ENCODE measurements at places on chromosomes 5 and 9.

GRCh38 chr9:28032268-28032590 is 458.9 kb upstream of the C9orf72 start:
- no peak for DNase-seq

- DNase-seq: peak; percentile 9
These were observed 772 bp upstream of the TARS1 start for GRCh38 chr5:33439905-33440481.

- no peak for DNase-seq
These were observed 24.9 kb downstream of the GNAQ start for GRCh38 chr9:78006734-78007133.

GRCh38 chr5:58680503-58680902 is 97.6 kb downstream of the RAB3C start:
- no peak for DNase-seq

DNA sequence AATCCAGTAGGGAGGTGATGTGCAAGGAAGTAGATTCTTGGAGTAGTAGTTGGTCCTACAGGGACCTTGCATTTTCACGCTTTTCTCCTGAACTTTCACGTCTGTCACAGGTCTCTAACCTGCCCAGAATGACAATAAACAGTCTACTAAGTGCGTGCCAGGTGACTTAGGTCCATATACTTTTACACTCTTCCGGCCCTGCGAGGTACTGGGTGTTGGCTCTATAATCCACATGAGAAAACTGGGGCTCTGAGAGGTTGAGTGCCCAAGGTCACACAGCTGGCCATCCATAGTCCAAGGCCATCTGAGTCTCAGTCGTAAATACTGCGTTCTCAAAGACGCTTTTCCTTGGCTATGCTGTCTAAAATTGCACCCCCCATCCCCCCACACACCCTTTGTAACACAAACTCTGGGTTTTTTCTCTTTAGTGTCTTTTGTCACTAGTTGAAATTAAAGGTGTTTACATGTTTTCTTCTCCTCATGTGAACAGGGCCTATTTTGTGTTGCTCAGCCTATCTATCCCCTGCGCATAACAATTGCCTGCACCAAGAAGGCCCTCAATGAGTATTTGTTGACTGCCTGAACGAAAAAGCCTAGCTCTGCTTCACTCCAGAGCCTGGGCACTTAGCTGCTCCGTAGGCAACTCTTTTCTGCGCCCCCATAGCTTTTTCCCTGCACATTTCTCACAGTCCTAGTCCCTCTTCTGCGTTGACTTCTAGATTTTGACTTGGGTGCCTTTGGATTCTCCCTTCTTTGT is 943 bp downstream of the SFXN1 start:
- no peak for DNase-seq

DNA sequence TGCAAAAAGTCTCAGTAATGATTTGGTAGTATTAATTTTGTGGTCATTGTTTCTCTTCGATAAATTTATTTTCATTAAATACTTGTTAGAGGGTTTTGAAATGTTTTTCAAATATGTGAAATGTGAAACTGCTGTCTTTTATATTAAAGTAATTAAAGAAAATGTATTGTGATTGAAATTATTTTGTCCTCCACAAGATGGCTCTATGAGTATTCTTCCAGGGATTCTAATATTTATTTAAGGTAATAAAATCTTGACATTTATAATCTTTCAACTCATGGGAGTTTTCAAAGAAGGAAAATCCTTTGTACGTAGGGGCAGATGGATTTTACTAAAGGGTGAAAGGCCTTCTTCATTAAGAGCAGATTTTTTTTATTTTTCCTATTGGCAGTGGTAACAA is 19.3 kb downstream of the ISOC1 start:
- DNase-seq: no peak

GRCh38 chr5:179128041-179128365 is 67.8 kb downstream of the ZNF354C start:
- DNase-seq: no peak

DNA sequence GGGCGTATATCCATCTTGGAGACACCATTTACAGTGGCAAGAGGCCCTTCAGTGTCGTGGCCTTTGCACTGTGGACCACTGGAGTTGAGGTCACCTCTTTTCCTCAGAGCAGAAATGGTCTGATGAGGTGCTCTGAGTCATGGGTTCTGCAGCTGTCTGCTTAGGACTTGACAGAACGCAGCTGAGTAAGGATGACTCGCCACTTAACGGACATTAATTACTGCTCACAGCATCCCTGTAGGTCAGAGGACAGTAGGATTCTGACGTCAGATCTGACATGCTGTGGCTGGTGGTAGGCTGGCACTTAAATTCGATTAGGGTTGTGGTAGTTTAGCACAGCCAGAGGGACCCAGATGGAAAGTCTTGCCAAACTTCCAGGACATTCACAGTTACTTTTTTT is 479.4 kb downstream of the DMAC1 start:
- no peak for DNase-seq

GRCh38 chr5:177428574-177429217 is 2.2 kb downstream of the GRK6 start:
- no peak for DNase-seq

DNA sequence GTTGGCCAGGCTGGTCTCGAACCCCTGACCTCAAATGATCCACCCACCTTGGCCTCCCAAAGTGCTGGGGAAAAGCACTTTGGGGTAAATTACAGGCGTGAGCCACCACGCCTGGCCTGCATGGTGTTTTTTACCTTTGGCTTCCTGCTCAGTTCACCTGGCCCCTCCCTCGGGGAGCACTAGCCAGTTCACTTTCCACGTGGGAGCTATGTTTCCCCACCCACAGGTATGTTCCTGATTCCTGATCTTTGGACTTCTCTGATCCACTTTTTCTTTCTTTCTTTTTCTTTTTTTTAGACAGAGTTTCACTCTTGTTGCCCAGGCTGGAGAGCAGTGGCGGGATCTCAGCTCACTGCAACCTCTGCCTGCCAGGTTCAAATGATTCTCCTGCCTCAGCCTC is 15.8 kb downstream of the DAB2IP start:
- DNase-seq: no peak

DNA sequence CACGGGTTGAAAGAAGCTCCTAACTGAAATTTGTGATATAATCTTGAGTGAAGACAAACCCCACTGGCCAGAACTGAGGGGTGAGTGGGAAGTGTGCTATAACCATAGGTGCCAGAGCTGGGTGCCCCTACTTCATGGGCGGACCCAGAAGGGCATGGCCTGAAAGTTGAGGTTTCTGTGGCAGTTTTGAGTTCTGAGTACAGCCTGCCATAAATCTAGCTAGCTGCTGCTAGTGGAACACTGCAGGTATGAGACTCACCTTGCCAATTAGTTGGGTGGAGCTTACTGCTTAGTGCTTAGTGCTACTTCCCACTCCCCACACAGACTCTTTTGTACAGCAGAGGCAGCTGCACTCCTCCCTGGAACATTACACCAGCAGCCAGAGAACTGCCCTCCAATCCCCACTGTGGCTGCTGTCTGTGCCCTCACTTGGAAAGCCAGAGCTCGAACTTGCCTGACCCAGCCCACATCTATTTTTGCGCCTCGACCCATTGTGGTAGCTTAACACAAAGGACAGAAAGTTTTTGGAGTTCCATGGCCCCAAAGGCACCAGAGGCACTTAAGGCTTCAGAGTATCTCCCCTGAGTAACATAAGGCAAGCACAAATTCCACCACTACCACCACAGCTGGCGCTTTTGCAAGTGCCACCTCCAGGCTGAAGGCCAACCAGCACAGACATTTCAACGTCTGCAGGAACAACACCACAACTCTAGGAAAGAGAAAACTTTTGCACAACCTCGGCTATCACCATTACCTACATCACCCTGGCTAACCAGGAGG is 27.1 kb upstream of the PTGER4 start:
- peak; percentile 80 for DNase-seq

GRCh38 chr5:139584137-139584536 is 23.0 kb downstream of the UBE2D2 start:
- no peak for DNase-seq

DNA sequence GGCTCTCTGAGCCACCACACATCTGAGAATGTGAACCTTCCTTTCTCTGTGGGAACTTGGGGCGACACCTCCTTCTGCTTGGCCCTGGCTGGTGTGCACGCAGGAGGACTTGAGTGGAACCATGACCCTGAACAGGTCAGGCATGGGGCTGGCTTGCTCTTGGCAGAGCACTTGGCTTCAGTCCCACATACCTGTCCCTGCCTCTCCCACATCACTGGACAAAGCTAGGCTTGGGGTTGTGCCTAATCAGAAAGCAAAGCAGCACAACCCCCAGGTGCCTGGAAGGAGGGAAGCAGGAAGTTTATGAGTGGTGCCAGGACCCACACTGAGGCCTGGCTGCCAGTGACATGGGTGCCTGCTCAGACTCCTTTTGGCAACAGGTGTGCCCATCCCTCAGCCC is 13.2 kb downstream of the GADD45G start:
- no peak for DNase-seq

DNA sequence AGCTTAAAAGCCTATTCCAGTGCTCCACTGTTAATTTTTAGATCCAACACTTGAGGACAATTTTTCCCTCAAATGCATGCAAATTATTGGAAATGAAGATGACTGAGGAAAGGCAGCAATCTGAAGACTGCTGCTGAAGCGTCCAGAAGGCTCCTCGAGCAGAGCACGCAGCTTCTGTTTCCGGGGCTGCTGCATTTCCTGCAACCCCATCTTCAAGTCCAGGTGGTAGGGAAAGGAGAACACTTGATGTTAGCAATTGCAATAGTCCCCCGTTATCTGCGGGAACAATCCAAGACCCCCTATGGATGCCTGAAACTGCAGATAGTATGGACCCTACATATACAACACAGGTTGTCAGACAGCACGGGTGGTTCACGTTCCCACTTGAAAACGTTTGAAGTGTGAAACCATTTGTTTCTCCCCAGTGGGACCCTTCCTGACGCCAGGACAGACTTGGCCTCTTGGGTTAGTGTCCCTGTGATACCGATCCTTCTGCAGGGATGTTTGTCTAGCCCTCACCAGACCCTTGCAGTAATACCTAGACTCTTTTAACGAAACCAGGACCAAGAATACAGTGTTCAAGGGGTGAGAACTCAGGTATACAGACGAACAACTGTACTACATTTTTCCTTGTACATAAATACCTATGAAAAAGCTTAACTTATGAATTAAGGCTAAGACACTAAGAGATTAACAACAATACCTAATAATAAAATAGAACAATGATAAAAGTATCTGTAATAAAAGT is 152.3 kb downstream of the HSD17B3 start:
- DNase-seq: peak; percentile 16

DNA sequence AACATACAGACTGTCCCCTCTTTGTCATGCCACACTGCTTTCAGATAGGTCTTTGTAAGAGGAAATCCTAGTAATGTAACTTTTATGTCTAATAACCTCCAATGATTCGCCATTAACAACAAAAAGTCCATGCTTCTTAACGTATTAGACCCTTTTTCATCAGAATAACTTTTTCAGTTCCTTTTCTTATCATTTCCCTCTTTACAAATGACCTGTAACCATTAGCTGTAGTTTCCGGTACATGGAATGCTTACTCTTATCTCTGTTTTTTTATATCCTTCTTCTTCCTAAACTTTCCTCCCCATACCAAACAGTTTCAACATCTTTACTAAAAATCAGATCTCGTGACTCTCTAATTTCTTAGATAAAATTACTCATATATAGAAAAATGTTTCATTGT is 268.9 kb upstream of the TYRP1 start:
- no peak for DNase-seq

- peak; percentile 23 for DNase-seq
These were observed 46.0 kb downstream of the CRB2 start for GRCh38 chr9:123401879-123402513.

GRCh38 chr5:133202066-133202665 is 150.4 kb downstream of the HSPA4 start:
- DNase-seq: no peak

- no peak for DNase-seq
These were observed 24.9 kb upstream of the DCAF12 start for GRCh38 chr9:34151398-34151797.

GRCh38 chr5:80487444-80487828 is 464 bp upstream of the FAM151B start:
- DNase-seq: no peak

GRCh38 chr9:120756531-120756930 is 36.7 kb downstream of the FBXW2 start:
- no peak for DNase-seq

GRCh38 chr5:28390341-28390740 is 1352.0 kb upstream of the CDH9 start:
- no peak for DNase-seq

GRCh38 chr9:116741086-116741740 is 54.1 kb downstream of the TRIM32 start:
- no peak for DNase-seq

- no peak for DNase-seq
These were observed 3.2 kb downstream of the CDKN2B start for GRCh38 chr9:22005702-22006606.

- no peak for DNase-seq
These were observed 13.9 kb downstream of the IFNA1 start for GRCh38 chr9:21454149-21454548.

- no peak for DNase-seq
These were observed 7.2 kb downstream of the SLC2A6 start for GRCh38 chr9:133471551-133472276.

DNA sequence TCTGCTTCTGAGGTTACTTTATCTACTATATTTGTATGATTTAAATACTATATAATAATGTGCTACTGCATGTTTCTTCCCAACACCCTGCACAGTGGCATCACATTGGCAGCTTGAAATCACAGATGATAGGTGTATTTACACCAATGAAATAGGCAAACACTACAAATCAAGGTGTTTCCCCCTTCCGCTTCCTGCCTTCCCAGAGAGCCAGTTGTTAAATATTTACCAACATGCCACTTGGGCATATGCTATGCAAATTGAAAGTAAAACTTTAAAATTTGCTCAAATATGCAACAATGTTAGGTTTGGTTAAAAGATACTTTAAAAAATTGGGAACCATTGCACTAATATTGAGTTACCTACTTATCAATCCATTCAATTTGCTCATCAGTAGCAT is 58.2 kb upstream of the SMARCA2 start:
- DNase-seq: no peak

GRCh38 chr5:149605998-149606724 is 24.9 kb downstream of the ARHGEF37 start:
- DNase-seq: no peak

GRCh38 chr5:145980718-145981117 is 44.3 kb downstream of the SH3RF2 start:
- DNase-seq: no peak

- no peak for DNase-seq
These were observed 8.9 kb upstream of the BNC2 start for GRCh38 chr9:16879416-16879815.

GRCh38 chr5:165370794-165371193 is 1865.4 kb downstream of the MAT2B start:
- DNase-seq: no peak

GRCh38 chr5:142304013-142304701 is 20.7 kb downstream of the SPRY4 start:
- DNase-seq: no peak

DNA sequence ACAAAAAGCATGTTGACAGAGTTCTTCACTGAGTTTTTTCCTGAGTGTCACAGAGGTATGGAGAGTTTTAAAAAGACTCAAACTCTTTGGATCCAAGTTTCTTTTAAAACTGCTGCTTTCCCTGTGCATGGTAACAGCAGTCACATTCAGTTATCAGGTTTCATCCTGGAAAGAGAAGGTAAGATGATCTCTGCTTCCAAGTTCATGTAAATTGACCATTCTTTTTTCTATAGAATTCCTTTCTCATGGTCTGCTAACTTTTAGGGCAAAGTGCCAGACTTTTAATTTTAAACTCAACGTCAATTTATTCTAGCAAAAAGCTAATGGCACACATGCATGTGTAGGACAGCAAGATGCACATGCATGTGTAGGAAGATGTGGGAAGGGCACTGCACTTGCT is 52.5 kb upstream of the PRLR start:
- no peak for DNase-seq
